ENCODE measurements at places on chromosomes 3 and 15.
A peak's percentile ranks its signal among the peaks of the same experiment; 100 is the strongest.

DNA sequence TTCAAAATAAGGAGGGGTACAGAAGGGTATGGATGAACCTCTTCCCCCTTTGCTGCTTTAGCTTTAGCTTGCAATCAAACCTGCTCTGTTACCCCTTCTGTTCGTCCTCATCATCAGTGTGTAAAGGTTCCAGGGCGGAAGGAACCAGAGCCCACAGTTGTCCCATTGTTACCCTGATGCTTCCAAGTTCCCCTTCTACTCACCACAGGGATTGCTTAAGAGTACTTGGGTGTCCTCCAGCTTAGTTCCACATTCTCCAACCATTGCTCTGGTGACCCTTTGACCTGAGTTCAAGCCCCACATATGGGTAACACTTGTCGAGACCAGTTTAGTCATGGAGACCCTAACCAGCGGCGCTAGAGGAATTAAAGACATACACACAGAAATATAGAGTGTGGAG, 1080.1 kb upstream of the ALCAM start:
- DNase-seq = no peak
- peaks cover 4% of the 10 kb centered on the region for H3K4me1 ChIP-seq
- no peaks in the 10 kb centered on the region for H3K27me3 ChIP-seq
- no peak overlapping the region for H3K27ac ChIP-seq
- peaks cover 2% of the 10 kb centered on the region for H3K36me3 ChIP-seq
- no peak overlapping the region for H3K4me3 ChIP-seq

GRCh38 chr3:17972959-17973906, 230.8 kb upstream of the TBC1D5 start:
- H3K4me3 ChIP-seq = no peak overlapping the region
- no peaks in the 10 kb centered on the region for H3K4me1 ChIP-seq
- no peak for DNase-seq
- H3K27ac ChIP-seq = no peak overlapping the region

GRCh38 chr15:82808634-82809041, 790 bp upstream of the WHAMM start:
- no peak for DNase-seq
- H3K27ac ChIP-seq = peak overlapping the region; percentile 67
- H3K4me1 ChIP-seq = peaks cover 26% of the 10 kb centered on the region

GRCh38 chr3:192060160-192060781, 599.3 kb downstream of the PYDC2 start:
- no peak overlapping the region for H3K27ac ChIP-seq
- H3K4me1 ChIP-seq = no peaks in the 10 kb centered on the region
- H3K4me3 ChIP-seq = no peak overlapping the region

DNA sequence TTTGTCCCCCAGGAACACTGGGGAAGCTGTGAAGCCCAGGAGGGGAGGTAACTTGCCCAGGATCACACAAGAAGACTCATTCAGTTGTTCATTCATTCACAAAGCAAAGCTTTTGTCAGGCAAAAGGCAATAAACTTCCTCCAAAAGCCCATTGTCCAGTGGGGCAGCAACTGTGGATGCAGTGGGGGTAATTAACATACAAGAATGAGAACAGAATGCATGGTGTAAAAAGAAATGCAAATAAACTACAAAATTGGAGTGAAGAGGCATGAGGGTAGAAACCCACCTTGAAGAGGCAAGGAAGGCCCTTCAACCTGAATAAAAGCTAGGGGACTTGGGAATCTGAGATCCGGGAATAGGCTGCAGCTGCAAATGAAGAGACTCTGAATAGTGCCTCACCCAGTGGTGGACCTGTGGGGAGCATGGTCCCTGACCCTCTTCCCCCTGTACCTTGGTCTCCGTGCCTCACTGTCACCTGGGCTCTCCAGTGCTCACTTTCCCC, 363.6 kb downstream of the CLSTN2 start:
- no peaks in the 10 kb centered on the region for H3K4me1 ChIP-seq
- no peak overlapping the region for H3K4me3 ChIP-seq
- H3K36me3 ChIP-seq = peaks cover 2% of the 10 kb centered on the region
- H3K27me3 ChIP-seq = peaks cover 4% of the 10 kb centered on the region
- DNase-seq = no peak

DNA sequence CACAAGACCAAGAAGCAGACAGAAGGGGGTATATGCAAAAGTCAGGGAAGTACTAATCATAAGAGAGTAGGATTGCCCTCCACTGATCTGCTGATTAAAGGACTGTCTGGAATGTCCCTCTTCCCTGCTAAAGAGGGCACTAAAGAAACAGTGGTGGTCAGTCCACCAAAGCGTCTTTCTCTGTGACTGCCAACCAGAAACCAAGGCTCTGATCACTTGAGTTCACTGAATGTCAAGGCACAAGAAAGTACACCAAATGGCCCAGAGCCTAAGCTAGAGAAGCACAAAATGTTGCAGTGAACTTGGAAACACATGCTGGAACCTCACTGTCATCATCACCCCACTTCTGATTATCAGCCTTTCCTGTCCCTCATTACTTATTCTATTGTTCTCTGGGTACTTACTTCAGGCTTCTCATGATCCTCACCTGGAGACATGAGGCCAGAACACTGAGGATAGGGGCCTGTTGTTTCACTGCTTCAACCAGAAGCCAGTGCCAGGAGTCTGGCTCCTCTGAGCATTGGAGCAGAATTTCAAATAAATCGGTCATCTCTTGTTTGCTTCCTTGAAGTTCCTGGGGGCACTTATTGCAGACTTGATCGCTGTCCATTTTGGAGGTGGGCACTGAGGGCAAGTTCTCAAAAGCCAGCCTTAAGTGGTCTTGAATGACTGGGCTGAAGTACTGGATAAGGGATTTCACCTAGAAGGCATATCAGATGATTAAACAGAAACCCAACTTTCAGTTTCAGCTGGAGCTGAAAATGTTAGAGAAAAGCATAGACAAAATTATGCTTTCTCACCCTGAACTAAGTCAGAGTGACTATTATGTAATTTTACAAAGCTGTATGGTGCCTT, 58.9 kb downstream of the EIF3J start:
- H3K4me1 ChIP-seq = peaks cover 22% of the 10 kb centered on the region
- DNase-seq = no peak
- H3K36me3 ChIP-seq = peaks cover 1% of the 10 kb centered on the region
- H3K27me3 ChIP-seq = no peaks in the 10 kb centered on the region
- H3K4me3 ChIP-seq = no peak overlapping the region
- peak overlapping the region; percentile 89 for H3K27ac ChIP-seq

- H3K27me3 ChIP-seq = peaks cover 66% of the 10 kb centered on the region
- peaks cover 10% of the 10 kb centered on the region for H3K4me1 ChIP-seq
- peak within 1 kb of the TSS; percentile 84 for H3K4me3 ChIP-seq
- DNase-seq = no peak
- H3K36me3 ChIP-seq = peaks cover 2% of the 10 kb centered on the region
- no peak within 1 kb of the TSS for H3K27ac ChIP-seq
Measured at GRCh38 chr15:80778964-80779657, at the start of gene CEMIP. TSS of gene CEMIP (plus strand) at chr15:80779370. CDS start at chr15:80873880, 94,510 bp downstream.

DNA sequence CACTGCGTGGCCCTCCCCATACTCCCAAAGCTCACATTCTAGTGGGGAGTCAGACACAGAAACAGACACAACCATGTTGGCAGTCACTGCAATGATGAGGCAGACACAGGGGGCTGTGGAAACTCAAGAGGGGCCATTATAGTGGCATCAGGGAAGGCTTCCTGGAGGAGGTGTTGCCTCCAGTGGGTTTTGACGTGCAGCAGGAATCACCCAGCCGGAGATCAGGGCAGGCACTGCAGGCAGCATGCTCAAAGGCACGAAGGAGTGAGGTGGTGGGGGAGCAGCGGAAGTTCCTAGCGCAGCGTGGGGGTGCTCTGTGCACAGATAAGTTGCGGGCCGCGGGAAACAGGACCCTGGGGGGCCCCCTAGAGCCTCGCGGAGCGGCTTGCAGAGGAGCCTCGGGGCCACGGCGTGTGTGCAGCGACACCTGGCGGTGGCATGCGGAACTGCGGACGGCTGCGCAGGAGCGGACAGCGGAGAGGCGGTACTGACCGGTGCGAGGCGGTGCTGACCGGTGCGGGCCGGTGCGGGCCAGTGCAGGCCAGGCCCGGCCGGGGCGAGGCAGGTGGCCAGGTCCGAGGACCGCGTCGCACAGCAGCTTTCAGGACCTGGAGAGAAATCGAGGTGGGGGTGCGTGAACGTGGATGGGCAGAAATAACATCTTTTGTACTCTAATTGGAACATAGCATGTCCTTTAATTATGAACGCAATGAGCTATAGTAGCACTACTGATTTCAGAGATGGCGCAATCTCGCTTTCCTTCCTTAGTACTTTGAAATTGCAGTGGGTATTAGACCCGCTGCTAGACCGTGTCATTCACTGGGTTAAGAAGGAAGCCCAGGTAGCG, 101.5 kb downstream of the FBLN2 start:
- H3K4me1 ChIP-seq = peaks cover 49% of the 10 kb centered on the region
- DNase-seq = peak; percentile 78
- peak overlapping the region; percentile 66 for H3K4me3 ChIP-seq
- no peaks in the 10 kb centered on the region for H3K36me3 ChIP-seq
- H3K27ac ChIP-seq = peak overlapping the region; percentile 46
- peaks cover 18% of the 10 kb centered on the region for H3K27me3 ChIP-seq

DNA sequence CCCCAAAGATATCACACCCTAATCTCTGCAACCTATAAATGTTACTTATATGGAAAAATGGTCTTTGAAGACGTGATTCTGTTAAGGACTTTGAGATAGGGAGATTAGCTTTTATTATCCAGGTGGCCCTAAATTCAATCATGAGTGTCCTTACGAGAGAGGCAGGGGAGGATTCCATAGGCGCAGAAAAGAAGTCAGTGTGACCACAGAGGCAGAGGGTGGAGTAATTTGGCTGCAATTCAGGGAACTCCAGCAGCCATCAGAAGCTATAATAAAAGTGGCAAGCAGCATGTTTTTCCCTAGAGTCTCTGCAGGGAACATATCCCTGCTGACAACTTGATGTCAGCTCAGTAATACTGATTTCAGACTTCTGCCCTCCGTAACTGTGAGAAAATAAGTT, 315.2 kb upstream of the ROBO2 start:
- H3K4me3 ChIP-seq = no peak overlapping the region
- H3K36me3 ChIP-seq = no peaks in the 10 kb centered on the region
- DNase-seq = no peak
- H3K27me3 ChIP-seq = no peaks in the 10 kb centered on the region
- H3K27ac ChIP-seq = no peak overlapping the region

DNA sequence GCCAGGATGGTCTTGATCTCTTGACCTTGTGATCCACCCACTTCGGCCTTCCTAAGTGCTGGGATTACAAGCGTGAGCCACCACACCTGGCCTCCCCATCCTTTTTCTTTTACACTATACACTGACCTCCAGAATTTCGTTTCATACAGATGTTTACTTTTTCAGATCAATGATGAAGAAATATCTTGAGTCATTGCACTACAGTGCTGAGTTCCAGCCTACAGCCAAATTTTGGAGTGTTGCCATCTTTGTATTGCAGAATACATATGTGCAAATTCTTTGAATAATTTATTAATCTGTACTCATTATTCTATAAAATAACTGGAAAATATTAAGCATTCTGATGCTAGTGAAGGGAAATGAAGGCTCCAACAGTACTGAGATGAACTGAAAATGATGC, 12.5 kb downstream of the ZPLD1 start:
- H3K27me3 ChIP-seq = peaks cover 13% of the 10 kb centered on the region
- no peaks in the 10 kb centered on the region for H3K36me3 ChIP-seq
- H3K4me3 ChIP-seq = no peak overlapping the region

- DNase-seq = no peak
- peaks cover 3% of the 10 kb centered on the region for H3K36me3 ChIP-seq
- H3K27ac ChIP-seq = peak overlapping the region; percentile 32
- no peaks in the 10 kb centered on the region for H3K27me3 ChIP-seq
Measured at GRCh38 chr15:85026304-85027032, 44.8 kb downstream of the PDE8A start.

DNA sequence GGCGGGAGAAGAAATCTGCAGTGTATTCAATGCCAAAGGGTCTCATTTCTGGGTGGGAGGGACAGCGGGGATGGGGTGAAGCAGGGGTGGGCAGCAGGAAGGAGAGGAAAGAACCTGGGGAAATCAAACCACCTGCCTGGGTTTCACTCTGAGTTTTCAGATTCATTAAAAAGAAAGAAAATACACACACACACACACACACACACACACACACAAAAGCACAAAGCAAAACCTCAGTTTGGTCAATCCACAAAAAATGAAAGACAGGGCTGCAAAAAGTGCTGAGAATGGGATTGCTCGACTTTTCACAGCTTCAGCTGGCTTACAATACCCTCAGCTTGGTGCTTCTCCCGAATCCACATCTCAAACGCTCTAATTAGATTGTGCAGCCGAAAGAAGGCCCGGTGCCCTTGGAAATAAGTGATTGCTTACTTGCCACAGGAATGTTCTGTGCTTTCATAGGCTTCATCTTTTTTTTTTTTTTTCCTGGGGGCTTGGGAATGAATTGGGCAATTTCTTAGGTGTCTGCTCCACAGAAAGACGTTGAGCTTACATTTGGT, 370.5 kb downstream of the RORA start:
- peak overlapping the region; percentile 56 for H3K27ac ChIP-seq
- H3K27me3 ChIP-seq = no peaks in the 10 kb centered on the region
- DNase-seq = no peak
- H3K4me1 ChIP-seq = peaks cover 35% of the 10 kb centered on the region
- peak overlapping the region; percentile 66 for H3K4me3 ChIP-seq
- no peaks in the 10 kb centered on the region for H3K36me3 ChIP-seq

- DNase-seq = no peak
- H3K27me3 ChIP-seq = peaks cover 38% of the 10 kb centered on the region
Measured at GRCh38 chr15:83110381-83110780, 2.9 kb downstream of the TM6SF1 start.

GRCh38 chr3:111610612-111611054, 15.5 kb upstream of the ZBED2 start:
- peaks cover 57% of the 10 kb centered on the region for H3K4me1 ChIP-seq
- DNase-seq = no peak
- peak overlapping the region; percentile 97 for H3K27ac ChIP-seq
- no peaks in the 10 kb centered on the region for H3K27me3 ChIP-seq
- peaks cover 17% of the 10 kb centered on the region for H3K36me3 ChIP-seq

- H3K36me3 ChIP-seq = no peaks in the 10 kb centered on the region
- no peaks in the 10 kb centered on the region for H3K27me3 ChIP-seq
- no peak overlapping the region for H3K27ac ChIP-seq
- no peak for DNase-seq
Measured at GRCh38 chr3:116394365-116394764, 50.9 kb downstream of the LSAMP start.
